ENCODE measurements at places on chromosomes 6 and 20.

DNA sequence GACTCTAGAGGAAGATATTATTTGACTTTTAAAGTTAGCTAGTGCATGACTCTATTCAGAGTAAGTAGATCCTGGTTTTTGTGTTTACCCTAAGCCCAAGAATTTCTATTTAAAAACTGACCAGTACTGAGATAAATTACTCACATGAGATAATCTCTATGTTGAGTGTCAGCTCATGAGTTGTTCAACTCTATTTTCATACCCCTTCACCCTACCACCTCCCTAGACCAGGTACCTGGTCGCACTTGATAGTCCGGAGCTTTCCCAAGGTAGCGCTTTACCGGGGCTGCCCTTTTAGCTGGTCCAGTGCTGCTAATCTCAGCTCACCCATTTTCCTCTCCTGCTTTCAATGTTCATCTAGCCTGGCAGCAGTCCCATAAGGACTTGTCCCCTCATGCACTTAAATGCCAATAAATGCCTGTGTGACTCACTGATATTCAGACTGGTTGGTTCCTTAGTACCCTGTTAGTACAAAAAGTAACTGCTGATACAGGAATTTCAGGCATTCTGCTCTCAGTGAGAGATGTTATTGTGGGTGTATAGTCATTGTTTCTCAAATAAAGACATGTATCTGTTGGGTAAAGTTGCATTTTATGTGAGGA, 503.9 kb downstream of the ADGRB3 start:
- H3K27me3 ChIP-seq: no peaks in the 10 kb centered on the region
- H3K27ac ChIP-seq: no peak overlapping the region
- no peak overlapping the region for H3K4me3 ChIP-seq
- no peaks in the 10 kb centered on the region for H3K4me1 ChIP-seq

- no peaks in the 10 kb centered on the region for H3K36me3 ChIP-seq
- no peak overlapping the region for H3K4me3 ChIP-seq
- no peak overlapping the region for H3K27ac ChIP-seq
- no peaks in the 10 kb centered on the region for H3K4me1 ChIP-seq
Measured at GRCh38 chr6:134732763-134733162, 217.1 kb downstream of the ALDH8A1 start.

GRCh38 chr20:41222296-41222695, 85.0 kb downstream of the PLCG1 start:
- H3K4me1 ChIP-seq: no peaks in the 10 kb centered on the region
- no peak for DNase-seq
- H3K27me3 ChIP-seq: no peaks in the 10 kb centered on the region
- H3K4me3 ChIP-seq: no peak overlapping the region
- no peak overlapping the region for H3K27ac ChIP-seq

DNA sequence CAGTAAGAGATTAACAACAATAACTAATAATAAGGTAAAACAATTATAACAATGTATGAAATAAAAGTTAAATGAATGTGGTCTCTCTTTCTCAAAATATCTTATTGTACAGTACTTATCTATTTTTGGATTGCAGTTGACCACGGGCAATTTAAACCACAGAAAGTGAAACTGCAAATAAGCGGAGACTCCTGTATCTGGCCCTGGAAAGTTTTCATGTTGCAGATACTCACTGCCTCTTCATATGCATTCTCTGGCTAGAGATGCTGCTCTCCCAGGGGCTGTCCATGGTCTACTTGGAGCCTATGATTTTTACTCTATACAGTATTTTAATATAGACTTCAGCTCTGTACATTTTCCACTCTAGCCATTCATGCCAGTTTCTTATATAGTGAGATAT, 230.8 kb downstream of the FUT9 start:
- no peak overlapping the region for H3K27ac ChIP-seq
- H3K4me3 ChIP-seq: no peak overlapping the region
- no peak for DNase-seq

DNA sequence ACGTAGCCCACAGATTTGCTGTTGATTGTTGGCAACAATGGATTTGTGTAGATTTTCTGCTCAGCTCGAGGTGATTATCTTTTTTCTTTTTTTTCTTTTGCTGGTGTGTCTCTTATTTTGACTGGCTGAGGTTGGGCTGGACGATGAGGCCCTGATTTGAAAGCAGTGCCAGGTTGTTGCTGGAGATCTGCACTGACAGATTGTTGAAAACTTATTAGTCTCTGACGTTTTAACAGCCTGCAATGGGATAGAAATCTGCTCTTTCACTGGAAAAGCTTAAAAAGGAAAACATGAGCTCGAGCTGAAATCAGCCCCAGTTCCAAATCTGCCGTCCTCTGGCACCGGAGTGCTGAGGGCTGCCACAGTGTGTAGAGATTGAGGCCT, 87.7 kb downstream of the PDE7B start:
- H3K4me3 ChIP-seq: no peak overlapping the region
- H3K27me3 ChIP-seq: no peaks in the 10 kb centered on the region
- H3K36me3 ChIP-seq: no peaks in the 10 kb centered on the region
- peak overlapping the region; percentile 51 for H3K27ac ChIP-seq
- no peak for DNase-seq
- peaks cover 8% of the 10 kb centered on the region for H3K4me1 ChIP-seq

DNA sequence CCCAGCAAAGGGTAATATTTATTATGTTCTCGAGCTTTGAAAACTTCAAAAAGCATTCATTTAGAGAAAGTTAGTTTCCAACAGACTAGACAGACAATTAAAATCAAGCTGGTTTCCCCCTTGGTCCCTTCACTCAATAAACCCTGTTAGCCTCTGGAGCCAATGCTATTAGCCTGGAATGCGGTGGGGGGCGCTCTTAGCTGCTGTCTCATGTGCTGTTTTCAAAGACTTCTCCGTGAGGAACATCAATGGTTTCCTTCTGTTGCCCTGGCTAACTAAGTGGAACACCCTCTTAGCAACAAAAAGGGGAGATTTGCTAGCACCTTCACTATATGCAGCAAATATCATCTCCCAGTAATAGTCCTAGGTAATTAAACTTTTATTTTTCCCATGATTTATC, 86.4 kb downstream of the LY86 start:
- H3K36me3 ChIP-seq: no peaks in the 10 kb centered on the region
- no peaks in the 10 kb centered on the region for H3K27me3 ChIP-seq
- H3K4me3 ChIP-seq: no peak overlapping the region
- H3K27ac ChIP-seq: no peak overlapping the region
- H3K4me1 ChIP-seq: no peaks in the 10 kb centered on the region

GRCh38 chr20:3226093-3226492, 12.9 kb downstream of the SLC4A11 start:
- no peak overlapping the region for H3K27ac ChIP-seq
- peaks cover 7% of the 10 kb centered on the region for H3K4me1 ChIP-seq
- H3K27me3 ChIP-seq: no peaks in the 10 kb centered on the region
- no peak for DNase-seq

GRCh38 chr20:40565001-40565681, 123.9 kb downstream of the MAFB start:
- no peak for DNase-seq
- no peaks in the 10 kb centered on the region for H3K36me3 ChIP-seq
- H3K27me3 ChIP-seq: no peaks in the 10 kb centered on the region

DNA sequence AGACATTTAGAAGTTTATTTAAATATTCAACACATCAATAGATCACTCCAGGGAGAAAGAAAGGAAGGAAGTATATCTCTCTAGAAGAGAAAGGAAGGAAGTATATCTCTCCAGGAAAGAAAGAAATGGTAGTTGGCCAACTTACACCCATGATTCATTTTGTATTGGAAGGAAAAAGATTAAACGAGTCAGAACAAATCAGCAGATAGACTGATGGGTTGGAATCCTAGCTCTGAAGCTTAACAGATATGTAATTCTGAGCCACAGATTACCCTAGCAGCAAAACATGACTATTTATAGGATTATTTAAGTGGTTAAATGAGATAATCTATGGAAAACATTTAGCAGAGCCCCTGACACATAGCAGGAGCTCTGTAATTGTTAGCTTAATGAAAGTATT, 27.1 kb downstream of the COL12A1 start:
- H3K4me1 ChIP-seq: no peaks in the 10 kb centered on the region
- no peak for DNase-seq
- no peak overlapping the region for H3K27ac ChIP-seq
- H3K27me3 ChIP-seq: no peaks in the 10 kb centered on the region

- H3K4me1 ChIP-seq: no peaks in the 10 kb centered on the region
- no peak overlapping the region for H3K27ac ChIP-seq
- no peak for DNase-seq
- H3K36me3 ChIP-seq: no peaks in the 10 kb centered on the region
- no peak overlapping the region for H3K4me3 ChIP-seq
Measured at GRCh38 chr6:66126358-66126757, 419.3 kb upstream of the EYS start.

DNA sequence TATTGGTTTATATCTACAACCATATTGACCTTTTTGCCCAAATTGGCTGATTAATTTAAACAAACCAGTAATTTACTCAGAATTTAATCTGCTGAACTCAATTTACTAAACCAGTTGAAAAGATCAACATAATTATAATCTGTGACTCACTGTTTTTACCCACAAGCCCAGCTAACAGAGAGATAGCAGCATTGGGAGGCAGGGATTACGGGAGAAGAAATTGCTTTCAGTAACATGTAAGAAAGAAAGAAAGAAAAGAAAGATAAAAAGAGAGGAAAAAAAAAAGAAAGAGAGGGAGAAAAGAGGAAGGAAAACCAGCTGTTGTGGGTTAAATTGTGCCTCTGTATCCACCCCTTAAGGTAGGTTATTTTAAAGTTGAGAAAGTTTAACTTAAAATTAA, 13.3 kb upstream of the RHAG start:
- no peak overlapping the region for H3K4me3 ChIP-seq
- H3K36me3 ChIP-seq: no peaks in the 10 kb centered on the region
- H3K27ac ChIP-seq: no peak overlapping the region
- H3K4me1 ChIP-seq: no peaks in the 10 kb centered on the region

DNA sequence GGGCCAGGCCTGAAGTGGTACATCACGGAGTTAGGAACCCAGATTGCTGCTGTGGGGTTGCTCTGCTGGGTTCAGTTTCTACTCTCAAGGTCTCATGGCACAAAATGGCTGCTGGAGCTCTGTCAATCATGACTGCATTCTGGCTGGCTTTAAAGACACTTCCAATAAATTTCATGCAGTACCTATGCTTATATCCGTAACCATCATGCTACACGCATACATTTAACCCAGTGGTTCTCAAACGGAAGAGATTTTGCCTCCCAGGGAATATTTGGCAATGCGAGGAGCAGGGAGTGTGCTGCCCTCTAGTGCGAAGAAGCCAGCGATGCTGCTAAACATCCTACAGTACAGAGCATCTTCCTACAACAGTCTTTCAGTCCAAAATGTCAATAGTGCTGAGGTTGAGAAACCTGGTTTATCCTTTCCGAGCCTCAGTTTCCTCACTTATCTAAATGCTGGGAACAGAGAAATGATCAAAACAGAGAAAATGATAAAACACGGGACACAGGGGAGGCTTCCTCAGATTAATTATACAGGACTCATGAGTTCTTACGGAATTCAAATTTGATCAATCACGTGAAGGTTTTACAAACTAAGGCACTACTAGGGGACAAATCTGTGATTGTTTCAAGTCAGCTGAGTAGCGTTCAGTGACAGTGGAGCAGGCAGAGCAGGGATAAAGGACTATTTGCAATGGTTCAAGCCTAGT, 9.6 kb upstream of the SLC2A10 start:
- H3K36me3 ChIP-seq: no peaks in the 10 kb centered on the region
- H3K27ac ChIP-seq: no peak overlapping the region
- H3K4me1 ChIP-seq: no peaks in the 10 kb centered on the region
- no peaks in the 10 kb centered on the region for H3K27me3 ChIP-seq
- no peak for DNase-seq

DNA sequence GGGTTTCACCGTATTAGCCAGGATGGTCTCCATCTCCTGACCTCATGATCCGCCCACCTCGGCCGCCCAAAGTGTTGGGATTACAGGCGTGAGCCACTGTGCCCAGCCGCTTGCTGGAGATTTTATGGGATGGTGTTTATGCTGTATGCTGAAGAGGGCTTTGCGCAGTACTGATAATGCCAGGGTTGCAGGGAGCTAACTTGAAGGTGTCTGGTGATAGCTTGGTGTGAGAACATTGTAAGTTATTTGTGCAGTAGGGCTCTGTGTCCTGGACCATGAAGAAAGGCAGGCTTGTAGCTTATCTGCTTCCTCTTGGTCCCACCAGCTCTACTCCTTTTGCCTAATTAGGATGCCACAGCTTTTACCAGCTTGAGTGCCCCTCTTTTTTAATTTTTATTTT, 157.0 kb upstream of the DTNBP1 start:
- H3K36me3 ChIP-seq: no peaks in the 10 kb centered on the region
- no peak overlapping the region for H3K27ac ChIP-seq
- no peak overlapping the region for H3K4me3 ChIP-seq

- H3K27me3 ChIP-seq: no peaks in the 10 kb centered on the region
- no peak for DNase-seq
- H3K4me1 ChIP-seq: no peaks in the 10 kb centered on the region
- peak overlapping the region; percentile 49 for H3K4me3 ChIP-seq
Measured at GRCh38 chr6:154996016-154996590, 988 bp downstream of the TIAM2 start.

DNA sequence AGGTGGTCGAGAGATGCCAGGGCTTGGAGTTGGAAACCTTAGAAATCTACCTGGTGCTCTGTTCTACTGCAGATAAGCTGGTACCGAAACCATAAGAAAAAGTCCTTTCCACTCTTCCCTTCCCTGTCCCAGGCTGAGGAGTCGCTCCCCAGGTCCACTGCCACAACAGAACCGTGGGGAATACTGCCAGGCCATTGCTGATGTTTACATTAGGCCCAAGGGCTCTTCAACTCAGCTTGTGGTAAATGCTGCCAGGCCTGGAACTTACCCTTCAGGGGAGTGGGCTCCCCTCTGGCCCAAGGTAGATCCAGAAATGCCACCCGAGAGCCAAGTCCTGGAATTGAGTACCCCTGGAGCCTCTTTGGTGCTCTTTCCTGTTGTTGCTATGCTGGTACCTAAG, 388.4 kb downstream of the ESR1 start:
- peaks cover 10% of the 10 kb centered on the region for H3K36me3 ChIP-seq
- no peak for DNase-seq
- H3K27ac ChIP-seq: no peak overlapping the region

- H3K36me3 ChIP-seq: no peaks in the 10 kb centered on the region
- DNase-seq: no peak
- no peaks in the 10 kb centered on the region for H3K4me1 ChIP-seq
- no peak overlapping the region for H3K4me3 ChIP-seq
- no peaks in the 10 kb centered on the region for H3K27me3 ChIP-seq
Measured at GRCh38 chr6:67219346-67219745, 1415.7 kb upstream of the ADGRB3 start.

GRCh38 chr6:129029778-129030177, 146.8 kb downstream of the LAMA2 start:
- no peaks in the 10 kb centered on the region for H3K4me1 ChIP-seq
- H3K4me3 ChIP-seq: no peak overlapping the region
- H3K27ac ChIP-seq: no peak overlapping the region
- DNase-seq: no peak
- no peaks in the 10 kb centered on the region for H3K27me3 ChIP-seq
- H3K36me3 ChIP-seq: no peaks in the 10 kb centered on the region

GRCh38 chr6:113416170-113416569, 441.0 kb upstream of the MARCKS start:
- DNase-seq: no peak
- no peaks in the 10 kb centered on the region for H3K36me3 ChIP-seq
- no peak overlapping the region for H3K27ac ChIP-seq

GRCh38 chr20:58583176-58583575, 67.9 kb upstream of the STX16 start:
- no peak overlapping the region for H3K27ac ChIP-seq
- no peak for DNase-seq
- H3K27me3 ChIP-seq: no peaks in the 10 kb centered on the region
- no peak overlapping the region for H3K4me3 ChIP-seq
- no peaks in the 10 kb centered on the region for H3K36me3 ChIP-seq
